ENCODE measurements at places on chromosomes 7 and 10. TPM values are rescaled to one million over a fixed set of nuclear protein-coding genes. Genes with fewer than 3 reads are reported as not detected.

GRCh38 chr10:63562857-63563256 lies 41.7 kb downstream of the REEP3 start:
- H3K27ac ChIP-seq = no peak overlapping the region
- no peaks in the 10 kb centered on the region for H3K27me3 ChIP-seq
- H3K36me3 ChIP-seq = no peaks in the 10 kb centered on the region
- peaks cover 20% of the 10 kb centered on the region for H3K4me1 ChIP-seq

DNA sequence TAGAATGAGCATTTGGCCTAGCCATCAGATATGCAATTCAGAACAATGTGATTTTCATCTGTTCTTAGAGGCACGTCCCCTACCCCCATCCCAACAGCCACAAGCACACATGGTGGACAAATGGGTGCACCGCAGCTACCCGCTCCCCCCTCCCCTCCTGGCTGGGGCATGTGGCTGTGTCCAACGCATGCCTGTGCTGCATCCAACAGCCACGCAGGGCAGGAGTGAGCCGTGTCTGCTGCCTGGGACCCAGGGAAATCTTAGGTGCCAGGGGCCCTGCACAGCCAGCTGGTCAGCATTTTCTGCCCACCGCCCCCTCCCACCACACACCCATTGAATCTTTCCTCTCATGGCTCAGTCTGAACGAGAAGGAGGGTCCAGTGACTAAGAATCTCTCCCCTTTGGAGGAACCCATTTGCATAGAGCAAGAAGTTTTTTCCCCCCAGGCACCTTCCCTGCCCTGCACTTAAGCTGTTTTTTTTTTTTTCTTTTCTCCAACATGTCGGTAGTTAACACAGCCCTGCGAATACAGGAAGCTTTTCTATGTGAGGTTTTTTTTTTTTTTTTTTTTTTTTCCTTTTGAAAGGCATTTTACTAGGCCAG lies 138.9 kb downstream of the WDR11 start:
- H3K36me3 ChIP-seq = no peaks in the 10 kb centered on the region
- H3K27me3 ChIP-seq = no peaks in the 10 kb centered on the region
- H3K4me1 ChIP-seq = peaks cover 9% of the 10 kb centered on the region
- no peak for DNase-seq
- no peak overlapping the region for H3K4me3 ChIP-seq

DNA sequence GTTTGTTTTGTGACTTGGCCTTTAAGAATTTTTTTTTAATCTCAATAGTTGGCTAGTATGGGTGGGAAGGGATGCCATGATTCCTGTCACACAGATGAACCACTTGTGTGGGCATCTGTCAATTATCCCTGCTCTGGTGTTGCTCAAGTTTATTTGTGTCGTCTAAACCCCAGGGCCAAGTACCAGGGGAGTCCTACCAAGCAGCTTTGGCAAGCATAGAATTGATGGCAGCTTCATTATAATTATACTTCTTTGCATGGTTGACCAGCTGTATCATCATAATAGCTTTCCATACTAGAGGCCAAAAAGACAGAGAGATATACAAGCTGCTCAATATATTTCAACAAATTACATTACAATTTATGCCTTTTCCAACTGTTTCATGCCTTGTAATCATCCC lies 30.4 kb downstream of the SUGCT start:
- H3K36me3 ChIP-seq = no peaks in the 10 kb centered on the region
- H3K27me3 ChIP-seq = peaks cover 1% of the 10 kb centered on the region
- H3K4me1 ChIP-seq = no peaks in the 10 kb centered on the region
- DNase-seq = no peak

DNA sequence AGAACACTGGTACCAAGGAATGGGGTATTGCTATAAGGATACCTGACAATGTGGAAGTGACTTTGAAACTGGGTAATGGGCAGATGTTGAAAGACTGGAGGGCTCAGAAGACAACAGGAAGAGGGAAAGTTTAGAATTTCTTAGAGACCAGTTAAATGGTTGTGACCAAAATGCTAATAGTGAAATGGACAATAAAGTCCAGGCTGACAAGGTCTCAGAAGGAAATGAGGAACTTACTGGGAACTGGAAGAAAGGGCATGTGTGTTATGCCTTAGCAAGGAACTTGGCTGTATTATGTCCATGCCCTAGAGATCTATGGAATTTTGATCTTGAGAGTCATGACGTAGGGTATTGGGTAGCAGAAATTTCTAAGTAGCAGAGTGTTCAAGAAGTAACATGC lies 38.0 kb downstream of the FAM149B1 start:
- H3K36me3 ChIP-seq = peaks cover 9% of the 10 kb centered on the region
- no peak overlapping the region for H3K4me3 ChIP-seq
- H3K27ac ChIP-seq = no peak overlapping the region
- H3K4me1 ChIP-seq = no peaks in the 10 kb centered on the region

DNA sequence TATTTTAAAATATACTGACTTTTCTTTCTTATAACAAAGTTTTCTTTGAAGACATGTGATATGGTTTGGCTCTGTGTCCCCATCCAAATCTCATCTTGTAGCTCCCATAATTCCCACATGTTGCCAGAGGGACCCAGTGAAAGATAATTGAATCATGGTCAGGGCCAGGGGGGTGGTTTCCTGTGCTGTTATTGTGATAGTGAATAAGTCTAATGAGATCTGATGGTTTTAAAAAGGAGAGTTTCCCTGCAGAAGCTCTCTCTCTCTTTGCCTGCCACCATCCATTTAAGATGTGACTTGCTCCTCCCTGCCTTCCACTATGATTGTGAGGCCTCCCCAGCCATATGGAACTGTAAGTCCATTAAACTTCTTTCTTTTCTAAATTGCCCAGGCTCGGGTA lies 768.1 kb downstream of the NRG3 start:
- no peaks in the 10 kb centered on the region for H3K36me3 ChIP-seq
- H3K4me3 ChIP-seq = no peak overlapping the region
- DNase-seq = no peak
- no peaks in the 10 kb centered on the region for H3K27me3 ChIP-seq

DNA sequence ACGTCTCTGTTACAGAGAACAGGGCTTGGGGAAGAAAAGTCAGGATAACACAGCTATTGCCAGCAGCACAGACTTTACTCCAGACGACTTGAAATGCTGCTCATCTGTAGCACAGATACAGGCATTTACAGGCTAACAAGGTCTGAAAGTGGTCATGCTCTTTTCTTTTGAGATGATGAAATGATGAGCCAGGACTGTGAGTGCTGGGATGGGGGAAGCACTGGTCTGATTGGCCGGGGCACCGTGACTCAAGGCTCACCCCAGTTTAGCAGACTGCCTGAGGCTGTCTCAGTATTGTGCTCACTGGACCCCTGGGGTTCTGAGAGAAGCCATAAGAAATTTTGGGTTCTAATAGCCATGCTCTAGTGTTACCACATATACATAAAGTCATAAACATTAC lies 12.4 kb downstream of the SMKR1 start:
- no peaks in the 10 kb centered on the region for H3K36me3 ChIP-seq
- no peak overlapping the region for H3K27ac ChIP-seq
- DNase-seq = no peak
- no peaks in the 10 kb centered on the region for H3K4me1 ChIP-seq

OPN1SW gene
- total RNA-seq = not detected

PDE6C gene
- total RNA-seq = not detected
